ENCODE measurements at places on chromosomes 3 and 15.

- no peak for DNase-seq
Observed at GRCh38 chr3:16060358-16060852, 114.1 kb upstream of the GALNT15 start.

- no peak for DNase-seq
Observed at GRCh38 chr3:101813817-101814440, 34.9 kb downstream of the NXPE3 start.

DNA sequence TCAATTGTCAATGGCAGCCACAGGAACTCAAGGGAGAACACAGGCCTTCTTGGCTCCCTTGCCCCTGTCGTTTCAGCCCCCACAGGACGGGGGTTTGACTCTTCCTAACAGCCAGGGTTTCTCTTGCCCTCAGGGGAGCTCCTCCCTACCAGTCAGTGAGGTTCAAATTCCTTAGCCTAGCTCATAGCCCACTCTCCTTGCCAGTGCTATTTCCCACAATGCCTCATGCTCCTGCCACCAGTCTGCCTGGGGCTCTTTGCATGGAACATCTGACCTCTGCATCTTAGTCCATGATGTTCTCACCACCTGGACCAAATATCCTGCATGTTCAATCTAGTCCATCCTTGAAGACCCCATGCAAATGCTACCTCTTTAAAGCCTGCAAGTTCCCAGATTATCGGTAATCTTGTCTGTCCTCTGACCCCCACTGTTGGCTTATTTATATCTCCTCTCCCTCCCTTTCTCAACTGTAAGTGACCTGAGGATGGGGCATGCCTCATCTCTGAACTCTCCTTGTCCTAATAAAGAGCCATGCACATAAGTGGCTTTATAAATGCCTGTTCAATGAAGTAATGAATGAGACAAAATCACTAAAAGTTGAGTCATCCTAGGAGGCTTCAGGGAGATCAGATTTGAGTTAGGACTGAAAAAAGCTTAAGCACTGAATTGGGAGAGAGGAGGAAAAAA, 78.0 kb downstream of the MYO1E start:
- no peak for DNase-seq

DNA sequence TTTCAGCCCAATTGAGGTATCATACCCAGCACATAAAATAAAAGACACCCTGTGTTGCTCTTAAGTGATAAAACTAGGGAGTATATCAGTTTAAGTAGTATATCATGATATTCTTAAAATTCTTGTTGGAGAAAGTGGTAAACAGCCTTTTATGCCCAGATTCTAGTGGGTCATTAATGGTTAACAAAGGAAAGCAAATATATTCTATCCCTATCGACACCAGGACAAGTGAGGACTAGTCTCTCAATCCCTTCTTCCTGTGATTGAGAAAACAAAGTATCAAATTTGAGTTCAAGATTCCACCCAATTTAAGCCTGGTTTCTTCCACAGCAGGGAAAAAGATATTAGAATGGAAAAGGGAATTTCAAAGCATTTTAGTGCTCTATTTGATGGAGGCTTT, 142.4 kb upstream of the IL12A start:
- no peak for DNase-seq

GRCh38 chr3:21962456-21962855, 211.4 kb upstream of the ZNF385D start:
- no peak for DNase-seq

DNA sequence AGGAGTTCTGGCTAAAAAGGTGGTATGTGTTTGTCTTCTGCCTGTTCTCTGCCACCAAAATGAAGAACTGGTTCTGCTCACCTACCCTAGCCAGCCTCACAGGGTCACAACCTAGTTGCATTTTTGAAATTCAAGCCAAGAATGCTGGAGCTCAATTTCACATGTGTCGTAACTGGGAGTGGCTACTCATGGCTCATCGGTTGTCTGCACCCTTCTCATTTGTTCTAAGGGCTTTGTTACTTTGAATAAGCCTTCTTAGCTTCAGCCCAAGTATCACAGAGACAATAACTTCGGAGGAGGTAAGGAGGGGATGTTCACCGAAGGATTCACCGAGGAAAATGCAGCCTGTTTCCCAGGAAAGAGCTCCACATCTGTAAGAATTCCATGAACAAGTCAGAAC, 134.3 kb upstream of the RARB start:
- no peak for DNase-seq

- DNase-seq = no peak
Observed at GRCh38 chr3:196168808-196169391, 42.3 kb downstream of the ZDHHC19 start.

DNA sequence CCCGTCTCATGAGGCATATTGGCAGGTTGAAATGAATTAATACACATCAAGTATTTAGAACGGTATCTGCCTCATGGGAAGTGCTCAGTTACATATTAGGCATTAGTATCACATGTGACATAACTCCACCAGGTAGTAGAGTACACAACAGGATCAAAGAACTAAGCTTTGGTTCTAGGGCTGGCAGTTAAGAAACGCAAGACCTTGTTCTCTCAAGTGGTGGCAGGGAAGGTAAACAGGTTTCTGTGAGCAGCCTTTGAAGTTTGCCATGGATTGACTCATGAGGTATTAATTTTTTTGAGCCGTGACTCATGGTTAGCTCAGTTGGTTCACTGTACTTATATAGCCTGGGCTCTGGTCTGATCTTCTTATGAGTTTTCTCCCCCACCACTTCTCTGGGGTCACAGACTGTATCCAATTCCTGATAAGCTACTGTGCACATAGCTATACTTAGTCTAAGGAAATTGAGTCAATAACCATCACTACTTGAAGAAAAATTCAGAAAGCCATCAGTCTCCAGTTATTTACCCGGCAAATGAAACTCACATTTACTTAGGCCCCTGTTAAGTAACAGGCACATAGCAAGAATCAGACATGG, 155.6 kb upstream of the STT3B start:
- DNase-seq = peak; percentile 1

- DNase-seq = no peak
Observed at GRCh38 chr3:172315401-172316091, 132.7 kb downstream of the GHSR start.

- no peak for DNase-seq
Observed at GRCh38 chr3:52710512-52710911, 4.6 kb downstream of the SPCS1 start.

- no peak for DNase-seq
Observed at GRCh38 chr3:34957677-34958076, 681.6 kb upstream of the ARPP21 start.

DNA sequence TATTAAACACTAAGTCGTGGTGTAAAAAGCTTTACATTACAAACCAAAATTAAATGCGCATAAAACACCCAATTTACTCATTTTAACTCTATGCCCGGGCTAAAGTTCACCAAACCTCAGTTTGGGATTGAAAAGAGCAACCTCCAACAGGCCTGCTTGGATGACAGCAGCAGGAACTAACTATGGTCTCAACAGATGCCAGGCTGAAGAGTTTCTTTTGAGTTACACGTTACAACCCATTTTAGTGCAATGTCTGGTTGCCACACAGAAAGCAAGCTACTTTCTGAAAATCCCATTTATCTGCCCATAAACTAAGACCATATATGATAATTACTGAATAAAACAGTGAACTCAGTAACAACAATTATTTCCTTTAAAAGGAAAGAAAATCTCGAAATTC, 2.2 kb downstream of the SATB1 start:
- DNase-seq = no peak

- no peak for DNase-seq
Observed at GRCh38 chr3:138902171-138902570, 44.8 kb downstream of the FOXL2 start.

- DNase-seq = no peak
Observed at GRCh38 chr3:143208976-143209714, 89.6 kb downstream of the CHST2 start.

GRCh38 chr15:70618929-70619328, 144.4 kb downstream of the UACA start:
- DNase-seq = no peak

DNA sequence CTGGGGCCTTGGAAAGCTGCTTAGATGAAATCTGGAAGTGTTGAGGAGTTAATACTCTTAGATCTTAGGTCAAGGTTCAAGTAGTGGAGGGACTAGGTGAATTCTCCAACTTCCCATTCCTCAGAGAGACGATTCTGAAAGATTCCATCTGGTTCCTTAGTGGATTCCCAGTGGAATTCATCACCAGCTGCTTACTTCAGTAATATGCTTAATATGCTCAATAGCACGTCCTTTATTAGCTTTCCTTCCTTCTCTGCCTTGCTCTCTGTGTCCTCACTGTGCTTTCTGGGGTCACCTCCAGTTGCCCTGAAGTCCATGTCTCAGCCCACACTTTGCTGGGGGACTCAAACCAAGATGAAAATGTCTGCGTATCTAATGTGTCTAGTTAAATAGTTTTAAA, 31.0 kb downstream of the CEP63 start:
- DNase-seq = no peak

DNA sequence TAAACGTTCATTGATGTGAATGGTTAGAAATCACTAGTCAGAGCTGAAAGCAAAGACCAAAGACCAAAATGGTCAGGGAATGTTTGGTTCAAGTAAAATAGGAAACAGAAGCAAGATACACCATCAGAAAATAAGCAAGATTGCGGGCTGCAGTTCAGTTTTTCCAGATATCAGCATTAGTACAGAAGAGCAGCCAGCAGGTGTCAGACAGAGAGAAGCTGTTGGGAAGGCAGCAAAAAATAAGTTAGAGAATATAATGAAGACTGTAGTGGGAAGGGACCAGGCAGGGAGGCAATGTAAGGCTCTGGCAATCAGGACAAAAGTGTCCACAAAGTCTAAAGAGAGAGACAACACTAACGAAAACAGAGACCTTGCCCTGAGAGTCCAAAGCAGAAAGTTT, 639.4 kb upstream of the NAALADL2 start:
- DNase-seq = no peak

- no peak for DNase-seq
Observed at GRCh38 chr15:65088643-65089021, 12.1 kb downstream of the KBTBD13 start.

DNA sequence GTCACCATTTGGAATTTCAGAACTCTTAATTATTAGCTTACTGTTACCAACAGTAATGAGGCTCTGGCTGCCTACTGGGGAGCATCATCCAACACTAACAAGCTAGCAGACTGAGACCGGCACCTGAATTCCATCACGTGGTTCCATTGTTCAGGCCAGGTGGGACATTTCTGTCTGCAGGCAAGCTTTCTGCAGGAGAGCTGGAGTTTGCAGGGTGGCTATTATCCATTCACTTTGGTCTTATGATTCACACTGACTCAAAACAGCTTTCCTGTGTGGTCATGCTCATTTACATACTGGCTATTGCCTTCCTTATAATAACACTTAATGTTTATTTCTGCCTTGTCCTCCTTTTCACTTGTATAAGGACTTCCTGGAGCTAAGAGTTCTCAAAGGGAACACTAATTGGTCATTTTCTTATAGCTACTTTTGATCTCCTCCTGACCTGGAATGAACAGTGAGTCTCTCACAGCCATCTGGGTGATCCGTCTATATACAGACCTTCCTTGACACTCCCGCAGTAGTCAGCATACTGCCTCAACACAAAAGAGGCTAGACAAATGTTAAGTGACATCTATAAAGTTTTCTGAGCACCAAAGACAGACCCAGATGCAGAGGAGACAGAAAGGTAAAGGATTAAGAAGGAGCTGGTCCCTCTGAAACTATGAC, 695.4 kb downstream of the FHIT start:
- DNase-seq = no peak

- no peak for DNase-seq
Observed at GRCh38 chr3:113985541-113985940, 37.7 kb downstream of the ZDHHC23 start.

DNA sequence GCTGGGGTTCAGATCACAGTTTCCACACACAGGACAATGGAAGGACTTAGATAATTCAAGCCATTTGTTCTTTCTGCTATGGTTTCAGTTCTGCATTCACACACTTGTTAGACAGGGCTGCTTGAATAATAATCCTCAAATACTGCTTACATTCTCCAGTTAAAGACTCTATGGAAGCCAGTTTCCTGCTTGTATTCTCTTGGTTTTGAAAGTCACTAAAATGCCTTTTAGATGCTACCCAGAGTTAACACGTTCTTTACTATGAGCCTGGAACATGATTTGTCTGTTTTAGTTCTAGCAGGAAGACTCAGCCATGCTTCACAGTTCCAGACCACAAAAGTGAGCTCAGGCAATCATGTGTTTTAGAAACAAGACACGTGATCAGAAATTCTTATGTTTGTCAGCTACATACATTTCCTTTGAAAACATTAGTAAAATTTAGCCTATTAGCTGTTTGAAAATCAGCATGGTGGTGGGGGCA, 152.4 kb downstream of the LEKR1 start:
- no peak for DNase-seq

- DNase-seq = no peak
Observed at GRCh38 chr3:182045736-182046135, 334.0 kb downstream of the SOX2 start.

GRCh38 chr3:54198556-54198955, 76.2 kb downstream of the CACNA2D3 start:
- DNase-seq = no peak

DNA sequence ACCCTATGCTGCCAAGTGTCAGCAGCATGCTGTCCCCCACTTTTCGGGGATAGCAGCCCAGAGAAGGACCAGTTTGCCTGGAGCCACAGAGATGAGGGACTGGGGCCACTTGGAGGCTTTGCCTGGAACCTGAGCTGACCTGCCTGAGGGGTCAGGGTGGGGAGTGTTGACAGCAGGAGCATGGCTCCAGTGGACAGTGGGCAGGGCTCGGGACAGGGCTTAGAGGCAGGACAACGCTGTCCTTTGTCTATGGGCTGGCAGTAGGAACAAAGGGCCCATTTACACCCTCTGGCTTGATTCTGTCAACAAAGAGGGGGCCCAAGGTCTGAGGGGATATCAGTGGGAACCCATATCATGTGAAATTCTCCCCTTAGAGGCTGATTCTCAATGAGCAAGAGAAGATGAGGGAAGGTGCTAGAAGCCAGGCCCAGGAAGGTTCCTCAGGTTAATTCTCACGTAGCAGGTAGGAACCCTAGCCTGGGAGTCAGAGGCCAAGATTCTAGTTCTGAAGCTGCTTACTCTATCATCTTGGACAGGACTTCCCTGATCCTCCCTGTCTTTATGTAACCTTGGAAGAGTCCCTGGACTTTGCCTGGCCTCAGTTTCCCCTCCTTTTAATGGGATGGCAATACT, 29.7 kb upstream of the HHATL start:
- no peak for DNase-seq

DNA sequence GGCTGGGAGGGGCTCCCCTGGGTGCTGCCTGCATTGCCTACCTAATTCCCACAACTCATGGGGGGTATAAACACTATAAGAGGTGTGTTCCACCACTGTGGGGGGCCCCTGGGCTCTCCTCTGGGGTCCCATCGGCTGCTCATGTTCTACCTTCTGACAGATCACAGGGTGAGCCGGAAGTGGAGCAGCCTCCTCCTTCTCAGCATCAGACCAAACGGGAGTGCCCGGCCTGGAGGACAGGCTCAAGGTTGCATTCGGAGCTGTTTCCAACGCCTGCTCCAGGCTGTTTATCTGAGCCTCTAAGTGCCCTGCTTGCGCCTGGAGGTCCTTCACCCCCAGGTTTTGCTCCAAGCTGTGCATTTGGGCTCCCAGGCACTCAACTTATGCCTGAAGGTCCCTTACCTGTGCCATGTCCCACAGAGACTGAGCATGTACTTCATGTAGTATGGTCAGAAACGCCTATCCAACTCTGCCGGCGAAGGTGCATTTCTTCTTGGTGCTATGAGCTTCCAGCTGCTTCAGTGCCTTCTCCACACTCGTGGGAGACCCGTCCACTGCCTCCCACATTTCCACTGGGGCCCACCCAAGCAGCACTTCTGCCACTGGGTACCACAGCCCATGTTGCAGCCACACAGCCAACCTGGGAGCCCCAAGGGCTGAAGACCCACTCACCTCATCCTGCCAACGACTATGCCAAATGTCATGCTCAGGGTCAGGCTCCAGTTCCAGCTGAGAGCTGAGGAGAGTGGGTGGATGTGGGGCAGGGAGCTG, 232.1 kb downstream of the IGSF11 start:
- no peak for DNase-seq
